ENCODE measurements at places on chromosomes 11 and 22.

DNA sequence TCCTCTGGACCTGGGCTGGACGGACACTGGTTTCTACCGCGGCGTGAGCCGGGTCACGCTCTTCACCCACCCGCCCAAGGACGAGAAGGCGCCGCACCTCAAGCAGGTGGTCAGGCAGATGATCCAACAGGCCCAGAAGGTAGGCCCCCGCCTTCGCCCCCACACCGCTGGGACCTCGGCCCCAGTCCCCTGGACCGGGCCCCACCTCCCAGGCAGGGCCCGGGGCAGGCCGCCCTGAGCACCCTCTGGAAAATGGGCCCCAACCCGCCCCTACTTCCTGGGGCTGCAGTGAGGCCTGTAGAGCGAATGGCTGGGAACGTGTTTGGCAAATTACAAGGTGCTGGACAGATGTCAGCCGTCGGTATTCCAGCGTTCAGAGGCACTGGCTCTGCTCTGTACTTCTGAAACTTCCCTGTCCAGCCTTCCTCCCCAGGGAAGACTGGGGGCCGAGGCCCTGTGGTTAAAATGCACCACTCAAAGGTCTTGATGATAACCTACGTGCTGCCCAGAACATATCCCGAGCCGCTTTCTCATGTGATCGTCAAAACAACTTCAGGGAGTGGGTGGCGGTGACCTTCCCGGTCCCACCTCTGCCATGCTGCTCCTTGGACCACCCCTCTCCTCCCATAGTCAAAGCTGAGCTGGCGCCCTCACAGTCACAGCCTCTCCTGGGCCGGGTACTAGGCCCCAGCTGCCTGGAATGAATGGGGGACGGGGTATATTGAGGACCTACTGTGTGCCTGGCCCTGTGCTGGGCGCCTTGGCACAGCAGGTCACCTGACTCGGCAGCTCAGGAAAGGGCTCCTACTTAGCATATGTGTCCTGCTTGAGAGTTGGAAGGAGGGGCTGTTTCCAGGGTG lies 869 bp downstream of the FAM83F start:
- DNase-seq = no peak

DNA sequence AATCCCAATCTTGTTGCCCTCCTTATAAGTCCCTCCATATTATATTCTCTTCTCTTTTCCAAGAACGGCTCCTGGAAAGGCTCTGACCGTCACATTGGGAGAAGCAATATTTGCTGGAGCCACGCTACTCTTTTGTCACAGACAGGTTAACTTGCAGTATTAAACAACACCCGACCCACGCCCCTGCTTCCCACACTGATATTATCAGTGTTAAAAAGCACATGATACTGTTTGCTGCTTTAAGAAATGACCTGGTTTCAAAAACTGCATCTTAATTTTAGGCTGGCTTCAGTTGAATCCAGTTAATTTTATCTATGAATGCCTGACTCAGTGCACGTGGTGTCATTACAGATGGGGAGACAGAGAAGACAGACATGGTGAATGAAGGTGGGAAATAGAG lies 3.1 kb downstream of the FLI1 start:
- DNase-seq = no peak

DNA sequence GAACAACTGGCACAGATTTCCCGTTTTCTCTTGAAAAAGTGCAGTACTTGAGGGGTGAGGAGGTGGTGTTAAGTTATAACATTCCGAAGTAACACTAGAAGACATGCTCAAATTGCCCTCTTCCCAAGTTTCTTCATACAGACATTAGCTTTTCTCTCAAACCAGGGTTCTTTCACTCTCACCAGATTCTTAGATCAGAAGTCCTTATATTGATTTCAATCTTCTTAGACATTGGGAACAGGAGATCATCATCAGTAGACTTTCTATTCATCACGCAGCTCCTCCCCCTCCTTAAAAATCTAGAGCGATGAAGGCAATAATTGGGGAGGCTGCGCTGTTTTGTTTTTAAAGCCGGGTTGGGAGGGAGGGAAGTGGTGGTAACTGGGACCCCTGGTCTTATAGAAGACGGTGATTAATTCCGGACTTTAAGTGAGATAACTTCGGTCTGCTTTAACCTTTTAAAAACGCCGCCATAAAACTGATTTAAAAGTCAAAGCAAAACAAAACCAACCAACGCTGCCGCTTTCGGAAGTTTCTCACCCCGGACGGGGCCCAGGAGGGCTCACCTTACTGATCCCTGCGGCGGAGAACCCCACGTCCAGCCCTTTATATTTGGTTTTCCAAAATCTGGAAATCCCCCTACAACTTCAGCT lies 665 bp downstream of the USP28 start:
- DNase-seq = no peak

DNA sequence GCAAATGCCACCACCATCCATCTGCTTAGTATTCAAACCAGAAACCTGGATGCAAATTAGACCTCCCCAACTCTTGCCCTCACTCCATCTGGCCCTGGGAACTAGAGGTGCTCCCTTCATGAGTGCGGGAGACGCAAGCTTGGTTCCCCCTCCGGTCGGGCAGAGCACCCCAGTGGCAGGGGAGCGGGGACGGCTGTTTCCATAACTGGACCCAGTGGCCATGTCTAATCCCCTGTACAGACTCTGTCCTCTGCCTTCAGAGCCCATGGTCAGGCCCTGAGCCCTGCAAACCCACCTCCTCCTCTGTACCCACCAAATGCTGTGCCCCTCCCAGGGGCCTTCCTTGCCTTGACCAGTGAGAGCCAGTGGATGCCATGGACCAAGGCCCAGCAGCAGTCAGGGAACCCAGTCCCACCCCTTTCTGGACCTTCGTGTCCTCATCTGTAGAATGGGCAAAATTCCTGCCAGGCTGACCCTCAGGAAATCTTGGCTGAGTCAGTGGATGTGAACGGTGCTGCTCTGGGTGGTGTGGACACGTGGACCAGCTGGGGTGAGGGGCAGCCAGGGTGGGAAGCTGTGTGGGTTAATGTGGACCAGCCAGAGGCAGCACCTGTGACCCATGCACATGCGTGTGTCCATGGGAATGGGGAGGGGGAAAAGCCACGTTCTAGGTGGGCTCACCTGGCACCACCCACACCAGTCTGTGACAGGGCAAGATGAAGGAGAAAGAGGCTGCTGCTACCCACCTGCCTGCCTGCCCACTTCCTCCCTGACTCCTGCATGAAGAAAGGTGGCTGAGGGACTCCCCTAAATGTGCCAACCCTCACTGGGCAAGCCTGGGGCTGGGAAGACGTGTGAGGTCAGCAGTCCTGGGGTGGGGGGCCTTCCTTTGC lies 72.8 kb downstream of the LRRC32 start:
- no peak for DNase-seq

GRCh38 chr11:113296447-113297205 lies 17.8 kb upstream of the TTC12 start:
- no peak for DNase-seq

DNA sequence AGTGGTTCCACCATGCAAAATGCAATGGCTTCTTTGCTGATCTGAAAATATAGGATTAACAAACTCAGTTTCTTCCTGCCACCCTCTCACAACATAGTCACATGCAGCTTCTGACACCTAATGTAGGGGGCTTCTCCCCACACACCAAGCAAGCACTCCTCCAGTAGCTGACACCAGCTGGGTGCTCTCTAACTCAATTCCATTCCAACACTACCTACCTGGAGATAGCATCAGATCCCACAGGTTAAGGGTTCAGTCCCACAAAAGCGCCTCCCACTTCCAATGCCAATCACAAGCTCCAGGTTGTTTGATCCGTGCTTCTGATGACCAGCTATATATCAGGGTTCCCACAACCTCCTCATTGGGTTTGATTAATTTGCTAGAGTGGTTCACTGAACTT lies 31.8 kb upstream of the NNMT start:
- no peak for DNase-seq

- no peak for DNase-seq
These were observed 33.7 kb downstream of the IGF2 start for GRCh38 chr11:2105511-2105910.

DNA sequence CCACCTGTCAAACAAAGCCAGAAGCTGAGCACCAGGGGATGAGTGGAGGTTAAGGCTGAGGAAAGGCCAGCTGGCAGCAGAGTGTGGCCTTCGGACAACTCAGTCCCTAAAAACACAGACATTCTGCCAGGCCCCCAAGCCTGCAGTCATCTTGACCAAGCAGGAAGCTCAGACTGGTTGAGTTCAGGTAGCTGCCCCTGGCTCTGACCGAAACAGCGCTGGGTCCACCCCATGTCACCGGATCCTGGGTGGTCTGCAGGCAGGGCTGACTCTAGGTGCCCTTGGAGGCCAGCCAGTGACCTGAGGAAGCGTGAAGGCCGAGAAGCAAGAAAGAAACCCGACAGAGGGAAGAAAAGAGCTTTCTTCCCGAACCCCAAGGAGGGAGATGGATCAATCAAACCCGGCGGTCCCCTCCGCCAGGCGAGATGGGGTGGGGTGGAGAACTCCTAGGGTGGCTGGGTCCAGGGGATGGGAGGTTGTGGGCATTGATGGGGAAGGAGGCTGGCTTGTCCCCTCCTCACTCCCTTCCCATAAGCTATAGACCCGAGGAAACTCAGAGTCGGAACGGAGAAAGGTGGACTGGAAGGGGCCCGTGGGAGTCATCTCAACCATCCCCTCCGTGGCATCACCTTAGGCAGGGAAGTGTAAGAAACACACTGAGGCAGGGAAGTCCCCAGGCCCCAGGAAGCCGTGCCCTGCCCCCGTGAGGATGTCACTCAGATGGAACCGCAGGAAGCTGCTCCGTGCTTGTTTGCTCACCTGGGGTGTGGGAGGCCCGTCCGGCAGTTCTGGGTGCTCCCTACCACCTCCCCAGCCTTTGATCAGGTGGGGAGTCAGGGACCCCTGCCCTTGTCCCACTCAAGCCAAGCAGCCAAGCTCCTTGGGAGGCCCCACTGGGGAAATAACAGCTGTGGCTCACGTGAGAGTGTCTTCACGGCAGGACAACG lies 11.7 kb downstream of the CXCR5 start:
- no peak for DNase-seq

- DNase-seq = no peak
These were observed 378.4 kb downstream of the DDX10 start for GRCh38 chr11:109043315-109043714.

- DNase-seq = no peak
These were observed 842 bp downstream of the ARFGAP2 start for GRCh38 chr11:47175746-47176327.

DNA sequence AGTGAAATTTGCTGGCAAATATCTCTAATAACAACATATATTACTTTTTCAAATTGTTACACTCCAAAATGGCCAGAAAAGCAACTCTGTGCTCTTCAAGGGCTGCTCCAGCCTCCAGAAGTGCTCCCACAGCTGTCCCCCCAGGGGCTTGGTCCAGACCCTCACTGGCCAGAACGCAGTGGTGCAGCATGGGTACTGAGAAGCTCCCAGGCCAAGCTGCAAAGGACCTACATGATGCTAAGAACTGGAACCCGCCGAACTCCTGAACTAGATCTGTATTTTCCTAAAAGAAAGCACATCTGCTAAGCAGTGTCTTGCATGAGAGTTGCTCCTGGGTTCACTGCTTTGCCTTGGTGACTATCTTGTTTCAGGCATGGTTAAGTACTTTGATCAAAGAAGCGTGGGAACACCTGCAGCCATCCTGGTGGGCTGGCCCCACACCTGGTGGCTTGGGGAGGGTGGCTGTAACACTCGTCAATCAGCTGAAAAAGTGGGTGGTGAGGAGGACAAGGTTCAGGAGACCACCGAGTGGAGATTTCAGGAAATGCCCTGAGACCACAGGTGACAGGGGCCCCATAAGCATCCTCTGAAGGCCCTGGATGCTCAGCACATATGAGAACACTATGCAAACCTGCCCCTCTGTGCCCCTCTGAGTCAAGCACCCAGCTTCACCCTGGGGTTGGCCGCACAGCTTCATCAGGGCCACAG lies 72.7 kb upstream of the PITPNB start:
- no peak for DNase-seq

- no peak for DNase-seq
These were observed 1027.7 kb downstream of the OPCML start for GRCh38 chr11:132504501-132505041.

- DNase-seq = no peak
These were observed 50.1 kb downstream of the MN1 start for GRCh38 chr22:27751277-27752070.

DNA sequence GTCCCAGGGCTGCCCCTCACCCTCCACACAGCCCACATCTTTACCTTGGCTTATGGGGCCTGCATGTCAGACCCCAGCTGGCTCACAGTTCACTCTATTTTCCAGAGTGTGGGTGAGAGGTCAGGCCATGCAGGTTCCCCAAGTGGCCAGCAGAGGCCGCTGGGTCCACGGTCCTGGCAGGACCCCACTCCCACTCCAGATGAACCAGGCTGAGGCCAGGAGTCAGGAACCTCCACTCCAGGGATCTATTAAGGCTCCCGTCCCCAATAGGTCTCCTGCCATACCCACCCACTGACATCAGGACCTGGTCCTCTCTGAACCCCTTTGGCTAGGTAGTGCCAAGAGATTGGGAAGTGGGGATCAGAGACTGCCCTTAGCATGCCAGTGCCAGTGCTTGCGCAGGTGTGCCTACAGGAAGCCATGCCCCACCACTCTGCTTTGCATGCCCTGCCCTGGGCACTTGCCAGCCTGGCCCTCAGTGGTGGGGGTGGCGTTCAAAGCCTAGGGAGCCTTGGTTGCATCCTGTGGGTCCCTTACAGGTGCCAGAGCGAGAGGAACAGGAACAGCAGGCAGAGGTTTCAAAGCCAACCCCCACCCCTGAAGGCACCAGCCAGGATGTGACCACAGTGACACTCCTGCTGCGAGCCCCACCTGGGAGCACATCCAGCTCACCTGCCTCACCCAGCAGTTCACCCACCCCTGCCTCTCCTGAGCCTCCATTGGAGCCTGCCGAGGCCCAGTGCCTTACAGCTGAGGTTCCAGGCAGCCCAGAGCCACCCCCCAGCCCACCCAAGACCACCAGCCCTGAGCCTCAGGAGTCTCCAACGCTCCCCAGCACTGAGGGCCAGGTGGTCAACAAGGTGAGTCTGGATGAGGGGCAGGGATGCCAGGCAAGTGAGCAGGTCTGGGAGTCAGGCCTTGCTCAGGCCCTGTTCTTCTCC lies 8.3 kb downstream of the SMTN start:
- DNase-seq = no peak

DNA sequence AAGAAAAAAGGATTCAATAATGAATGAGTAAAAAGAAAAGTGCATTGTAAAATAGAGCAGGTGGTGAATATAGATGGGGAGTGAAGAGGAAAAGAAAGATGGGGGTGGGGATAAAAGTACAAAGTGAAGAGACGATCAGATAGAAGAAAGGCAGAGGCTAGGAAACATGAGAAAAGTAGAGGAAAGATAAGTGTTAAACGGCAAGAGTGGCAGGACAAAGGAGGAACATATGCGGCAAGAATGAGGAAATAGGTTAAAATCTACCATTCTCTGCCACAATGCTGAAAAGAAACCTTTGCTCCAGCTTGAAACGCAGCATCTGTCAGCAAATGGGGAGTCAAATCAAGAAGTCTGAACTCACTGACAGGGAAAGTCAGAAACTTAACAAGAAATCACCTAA lies 6.8 kb downstream of the FUT4 start:
- DNase-seq = no peak

All from SIG-M5 (cell line).